Bronchial epithelial cell (primary cell): ENCODE measurements at places on chromosomes 2 and 18. TPM values are rescaled to one million over a fixed set of nuclear protein-coding genes. Genes with fewer than 3 reads are reported as not detected.

ABCG5 gene
- not detected in 2 replicates for total RNA-seq

PAX3 gene
- not detected in 2 replicates for total RNA-seq

DNA sequence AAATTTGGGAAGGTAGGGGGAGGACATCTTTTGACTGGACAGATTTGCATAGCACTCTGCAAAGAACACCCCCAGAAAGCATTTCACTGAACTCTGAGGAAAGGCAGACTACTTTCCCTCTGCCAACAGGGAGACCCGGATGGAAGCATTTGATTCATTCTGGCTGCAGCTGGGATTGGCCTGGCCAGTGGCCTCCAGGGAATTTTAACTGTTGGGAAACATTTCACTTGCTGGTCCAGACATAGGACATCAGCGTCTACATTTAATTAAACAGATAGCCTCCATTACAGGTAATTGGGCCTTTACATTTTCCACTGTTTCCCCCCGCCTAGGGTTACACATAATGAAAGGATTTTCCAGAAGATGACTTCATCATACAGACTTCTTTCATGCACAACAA lies 92.8 kb downstream of the MARCHF4 start:
- DNase-seq: no peak

DNA sequence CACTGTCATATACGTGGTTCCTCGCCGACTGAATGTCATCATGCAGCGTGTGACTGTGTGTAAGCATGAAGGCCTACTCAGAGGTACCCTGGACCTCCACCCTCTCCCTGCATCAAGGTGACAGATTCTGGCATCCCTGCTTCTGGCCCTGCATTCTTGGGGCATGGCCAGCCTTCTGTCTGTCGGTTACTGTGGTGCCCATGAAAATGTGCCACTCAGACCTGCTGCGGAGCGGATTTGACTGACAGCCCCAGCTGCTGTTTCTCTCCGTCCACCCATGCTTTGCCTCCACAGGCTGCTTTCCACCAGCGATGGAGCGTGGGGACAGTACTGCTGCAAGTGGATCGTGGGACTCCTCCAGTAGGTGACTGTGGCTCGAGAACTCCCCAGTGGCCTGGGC lies 9.6 kb downstream of the TMEM177 start:
- DNase-seq: no peak

DNA sequence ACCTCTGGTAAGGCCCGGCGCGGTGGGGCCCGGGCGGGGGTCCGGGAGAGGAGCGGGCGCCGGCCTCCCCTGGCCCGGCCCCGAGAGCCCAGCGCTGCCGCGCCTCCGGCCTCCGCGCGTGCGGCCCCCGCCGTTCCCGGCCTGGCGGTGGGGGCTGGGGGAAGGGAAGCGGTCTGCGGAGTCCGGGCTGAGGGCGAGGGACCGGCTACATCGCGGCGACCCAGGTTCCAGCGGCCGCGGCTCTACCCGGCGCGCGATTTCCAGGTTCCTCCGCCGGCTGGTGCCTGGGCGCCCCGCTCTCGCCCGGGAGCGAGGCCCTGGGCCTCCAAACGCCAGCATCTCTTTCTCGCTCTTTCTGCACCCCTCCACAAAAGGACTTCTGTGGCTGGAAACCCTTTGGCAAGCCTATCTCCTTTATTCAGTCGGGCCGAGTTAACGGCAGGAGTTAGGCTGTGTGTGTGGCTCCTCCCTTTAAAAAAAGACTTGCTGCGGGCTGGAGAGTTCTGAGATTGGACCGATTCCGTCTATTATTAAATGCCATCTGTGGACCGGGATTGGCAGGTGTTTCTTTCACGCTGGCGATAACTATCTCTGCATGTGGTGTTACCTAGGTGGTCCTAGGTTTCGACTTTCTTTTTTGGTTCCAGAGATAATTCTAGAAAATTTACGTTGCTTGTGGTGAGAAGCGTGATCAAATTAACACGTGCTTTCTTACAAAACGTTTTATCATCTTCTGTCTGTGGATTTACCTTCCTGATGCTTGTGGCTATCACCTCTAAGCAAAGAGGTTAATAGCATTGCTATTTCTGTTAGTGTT lies 592 bp downstream of the ME2 start:
- DNase-seq: peak; percentile 34

DNA sequence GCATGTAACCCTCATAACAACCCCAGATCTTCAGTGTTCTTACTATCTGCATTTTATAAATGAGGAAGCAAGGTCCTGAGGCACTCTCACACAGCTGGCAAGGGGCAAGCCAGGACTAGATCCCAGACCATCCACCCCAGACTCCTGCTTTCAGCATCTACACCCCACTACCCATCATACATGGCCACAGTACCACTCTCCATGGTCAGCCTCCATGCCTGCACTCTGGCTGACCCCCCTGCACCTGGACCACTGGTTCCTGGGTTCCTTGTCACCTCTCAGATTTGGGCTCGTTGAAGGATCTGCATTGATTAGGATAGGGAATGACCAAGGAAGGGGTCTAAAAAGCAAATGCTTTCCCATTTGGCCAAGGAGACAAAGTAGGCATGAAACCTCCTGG lies 36.0 kb upstream of the TEX51 start:
- DNase-seq: no peak

DNA sequence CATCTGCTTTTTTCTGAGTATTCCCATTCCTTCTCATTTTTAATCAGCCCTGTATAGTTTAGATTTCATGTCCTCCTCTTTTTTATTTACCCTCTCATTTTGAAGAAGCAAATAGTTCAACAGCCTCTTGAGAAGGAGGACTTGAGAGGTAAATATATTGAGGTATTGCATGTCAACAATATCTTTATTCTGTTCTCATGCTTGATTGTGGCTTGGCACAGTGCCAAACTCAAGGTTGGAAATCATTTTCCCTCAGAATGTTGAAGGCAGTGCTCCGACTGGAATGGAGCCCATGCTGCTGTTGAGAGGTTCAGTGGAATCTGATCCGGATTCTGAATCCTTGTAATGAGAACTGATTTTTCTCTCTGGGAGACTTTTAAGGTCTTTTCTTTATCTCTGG lies 31.0 kb upstream of the GALNT3 start:
- peak; percentile 23 for DNase-seq

- DNase-seq: no peak
Observed at GRCh38 chr2:10532638-10533101, 84.5 kb upstream of the ODC1 start.

PIEZO2 gene
- under 0.01 and 1.3 TPM in 2 replicates for total RNA-seq

DNA sequence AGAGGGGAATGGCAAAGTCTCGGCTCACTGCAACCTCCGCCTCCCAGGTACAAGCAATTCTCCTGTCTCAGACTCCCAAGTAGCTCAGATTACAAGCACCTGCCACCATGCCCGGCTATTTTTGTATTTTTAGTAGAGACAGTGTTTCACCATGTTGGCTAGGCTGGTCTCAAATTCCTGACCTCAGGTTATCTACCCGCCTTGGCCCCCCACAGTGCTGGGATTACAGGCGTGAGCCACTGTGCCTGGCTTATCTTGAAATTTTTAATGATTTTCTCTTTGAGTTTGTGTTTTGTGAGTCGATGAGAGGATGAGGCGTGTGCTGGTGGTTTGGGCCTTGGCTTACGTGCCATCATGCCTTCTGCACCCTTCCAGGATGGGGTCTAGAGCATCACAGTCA lies 101.3 kb upstream of the ST3GAL5 start:
- DNase-seq: no peak
